Activated CD4-positive, alpha-beta T cell treated with anti-CD3 and anti-CD28 coated beads, Interleukin-2, amount 50 U/mL, for 1 hour (primary cell): ENCODE measurements at places on chromosomes 12 and 14.
A peak's percentile ranks its signal among the peaks of the same experiment; 100 is the strongest.

DNA sequence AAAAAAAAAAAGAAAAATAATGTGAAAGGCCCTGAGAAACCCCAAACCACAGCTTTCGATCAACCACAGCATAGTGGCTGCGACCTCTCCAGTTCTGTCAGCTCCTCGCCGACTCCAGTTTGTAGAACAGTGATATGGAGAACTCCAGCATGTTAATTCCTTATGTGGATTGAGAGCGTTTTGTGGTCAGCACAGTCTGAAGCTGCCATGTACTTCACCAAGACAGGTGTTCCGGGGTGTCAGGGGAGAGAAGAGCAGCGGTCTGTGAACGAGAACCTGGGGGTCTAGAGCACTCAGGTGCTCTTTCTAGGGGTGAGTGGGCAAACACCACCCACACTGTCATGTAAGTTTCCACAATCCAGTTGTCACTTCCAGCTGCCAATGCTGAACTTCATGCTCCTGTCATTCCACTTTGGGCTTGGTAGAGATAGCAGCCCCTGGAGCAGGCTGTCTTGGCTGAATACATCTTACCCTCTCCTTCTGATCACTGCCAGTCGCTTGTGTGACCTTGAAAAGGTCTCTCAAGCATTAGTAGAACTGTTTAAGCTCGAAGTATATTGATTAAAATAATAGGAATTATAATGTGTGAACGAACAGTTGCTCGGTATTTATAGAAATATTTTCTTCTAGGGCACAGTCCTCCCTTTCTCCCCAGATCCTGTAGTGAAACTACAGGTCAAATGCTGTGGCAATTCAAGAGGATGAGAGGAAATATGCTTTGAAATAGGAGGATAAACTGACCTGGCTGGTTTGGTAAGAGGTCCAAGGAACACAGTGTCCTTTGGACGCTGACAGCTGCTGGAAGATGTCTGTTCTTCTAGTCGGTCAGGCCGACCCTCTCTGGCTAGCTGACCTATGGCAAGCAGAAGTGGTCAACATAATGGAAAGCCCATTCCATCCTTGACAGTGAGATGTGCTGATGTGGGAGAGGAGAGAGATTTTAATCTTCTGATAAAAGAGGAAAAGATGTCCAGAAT, 15.7 kb upstream of the MAX start:
- DNase-seq, result no peak

GRCh38 chr12:20740972-20741371, 45.8 kb downstream of the SLCO1C1 start:
- DNase-seq, result no peak

GRCh38 chr12:127150028-127150427, 1116.9 kb upstream of the TMEM132C start:
- DNase-seq, result no peak

DNA sequence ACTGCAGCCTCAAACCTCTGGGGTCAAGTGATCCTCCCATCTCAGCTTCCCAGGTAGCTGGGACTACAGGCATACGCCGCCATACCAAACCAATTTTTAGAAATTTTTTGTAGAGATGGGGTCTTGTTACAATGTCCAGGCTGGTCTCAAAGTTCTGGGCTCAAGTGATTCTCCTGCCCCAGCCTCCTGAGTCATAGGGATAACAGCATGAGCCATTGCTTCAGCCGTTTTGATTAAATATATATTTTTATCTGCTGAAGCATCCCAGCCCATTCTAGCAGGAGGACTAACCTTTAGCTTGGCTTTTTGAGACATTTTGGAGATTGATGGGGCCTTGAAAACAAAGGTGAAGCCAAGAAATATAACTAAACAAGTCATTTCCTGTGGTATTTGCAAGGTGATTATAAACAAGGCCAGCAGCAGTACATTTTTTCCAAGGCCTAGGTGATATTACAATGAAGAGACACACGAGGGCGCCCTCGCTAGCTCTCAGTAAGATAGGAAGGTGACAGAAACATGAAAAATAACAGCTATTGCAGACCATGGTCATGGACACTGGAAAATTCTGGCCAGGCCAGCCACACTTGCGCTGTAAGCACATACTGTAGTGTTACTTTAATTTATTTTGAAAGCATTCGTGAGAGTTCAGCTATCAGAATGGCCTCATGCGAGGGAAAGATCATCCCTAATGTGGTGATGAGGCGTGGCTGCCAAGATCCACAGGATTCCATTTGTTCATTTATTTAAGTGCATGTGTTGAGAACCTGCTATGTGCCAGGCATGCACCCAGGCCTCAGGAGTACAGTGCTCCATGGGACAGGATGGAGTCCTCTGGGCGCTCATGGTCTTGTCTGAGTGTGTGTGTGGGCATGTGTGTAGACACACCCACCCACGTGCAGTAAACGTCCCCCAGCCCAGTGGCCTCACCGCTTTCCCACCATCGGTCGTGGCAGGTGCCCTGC, 63.5 kb downstream of the DGLUCY start:
- peak; percentile 66 for DNase-seq

GRCh38 chr14:27056586-27056985, 458.8 kb upstream of the NOVA1 start:
- no peak for DNase-seq

GRCh38 chr14:72808564-72808963, 85.3 kb downstream of the DPF3 start:
- no peak for DNase-seq

GRCh38 chr12:97968641-97969197, 506.1 kb downstream of the RMST start:
- no peak for DNase-seq
